ENCODE measurements at places on chromosomes 5 and 9.
A peak's percentile ranks its signal among the peaks of the same experiment; 100 is the strongest.

DNA sequence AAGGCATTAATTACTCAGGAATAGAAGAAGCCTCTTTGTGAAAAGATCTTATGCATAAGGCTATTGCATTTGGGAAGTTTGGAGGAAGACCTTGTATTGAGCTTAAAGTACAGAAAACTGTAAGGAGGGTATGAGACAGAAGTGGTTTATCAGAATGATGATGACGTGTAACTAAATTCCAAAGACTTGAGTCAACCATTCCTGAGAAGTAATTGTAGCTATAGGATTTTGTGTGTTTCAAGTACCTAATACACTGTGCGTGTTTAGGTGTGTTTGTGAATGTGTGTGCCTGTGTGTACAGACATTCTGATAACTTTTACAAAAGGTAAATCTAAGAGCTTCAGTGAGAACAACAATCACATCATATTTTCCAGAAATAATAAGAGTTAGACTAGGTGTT lies 46.5 kb upstream of the IRX2 start:
- no peak for DNase-seq

- no peak for DNase-seq
These were observed 176.9 kb downstream of the RAB3C start for GRCh38 chr5:58759745-58760144.

DNA sequence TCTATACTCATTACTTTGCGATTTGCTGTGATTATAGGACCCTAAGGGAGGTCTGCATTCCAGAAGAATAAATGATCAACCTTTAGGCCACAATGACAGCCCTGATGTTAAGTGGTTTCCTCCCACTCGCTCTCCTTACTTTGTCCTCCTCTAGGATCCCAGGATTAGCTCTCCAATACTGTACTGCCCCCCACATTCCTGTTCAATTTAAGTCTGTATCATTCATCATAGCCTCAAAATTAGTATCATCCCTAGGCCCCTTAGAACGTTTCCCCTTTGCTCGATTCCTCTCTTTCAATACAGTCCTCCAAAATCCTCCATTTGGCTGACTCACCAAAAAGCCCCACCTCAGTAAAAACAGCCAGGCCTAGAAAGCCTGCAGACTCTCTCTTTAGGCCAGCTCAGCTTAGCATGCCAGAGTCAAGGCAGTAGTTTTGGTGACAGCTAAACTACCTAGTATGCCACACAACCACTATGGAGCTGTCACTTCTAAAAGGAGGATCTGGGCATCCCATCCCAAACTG lies 24.4 kb downstream of the RNF145 start:
- DNase-seq, result no peak

- DNase-seq, result no peak
These were observed 2.9 kb upstream of the ERAP2 start for GRCh38 chr5:96873449-96873848.

- no peak for DNase-seq
These were observed 54.0 kb downstream of the BOD1 start for GRCh38 chr5:173562451-173562850.

- DNase-seq, result no peak
These were observed 53.7 kb downstream of the RGMB start for GRCh38 chr5:98827161-98827560.

- peak; percentile 60 for DNase-seq
These were observed at the start of the genes BRD9 and TRIP13 for GRCh38 chr5:892394-893136. Gene BRD9, minus strand, starts transcription at chr5:892801. Its CDS starts 144 bp downstream, at chr5:892657. Gene TRIP13, plus strand, starts transcription at chr5:892884. Its CDS starts 115 bp downstream, at chr5:892999.

DNA sequence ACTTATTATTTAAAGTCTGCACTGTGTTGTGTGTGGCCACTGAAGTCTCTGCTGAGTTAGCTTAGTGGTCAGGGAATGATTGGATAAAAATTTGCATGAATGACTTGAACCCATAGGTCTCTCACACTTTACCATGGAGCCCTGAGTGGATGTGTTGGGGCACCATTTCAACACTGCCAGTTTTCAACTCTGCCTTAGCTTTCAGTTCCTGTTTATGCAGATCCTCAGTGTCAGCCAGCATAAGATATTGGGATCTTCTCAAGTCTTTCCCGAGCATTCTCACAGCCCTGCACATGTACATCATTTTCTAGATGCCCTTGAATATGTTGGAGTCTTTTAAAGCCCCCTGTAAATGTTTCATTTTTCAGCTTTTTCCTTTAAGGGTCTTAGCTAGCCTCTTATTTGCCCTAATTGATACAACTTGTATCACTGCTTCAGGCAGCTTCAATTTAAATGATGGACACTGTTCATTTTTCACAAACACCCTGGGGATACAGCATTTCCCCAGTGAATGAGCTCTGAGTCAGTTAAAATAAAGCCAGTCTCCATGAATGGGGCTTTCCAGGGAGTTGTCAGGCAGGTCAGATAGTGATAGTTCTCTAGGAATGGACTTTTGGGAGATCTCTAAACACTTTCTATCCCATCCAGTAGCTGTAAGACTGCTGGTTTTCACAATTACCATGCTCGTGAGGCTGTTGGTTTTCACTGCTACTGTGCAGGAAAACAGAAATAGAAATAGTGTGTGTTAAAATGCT lies 211.9 kb upstream of the PAPPA start:
- DNase-seq, result no peak

DNA sequence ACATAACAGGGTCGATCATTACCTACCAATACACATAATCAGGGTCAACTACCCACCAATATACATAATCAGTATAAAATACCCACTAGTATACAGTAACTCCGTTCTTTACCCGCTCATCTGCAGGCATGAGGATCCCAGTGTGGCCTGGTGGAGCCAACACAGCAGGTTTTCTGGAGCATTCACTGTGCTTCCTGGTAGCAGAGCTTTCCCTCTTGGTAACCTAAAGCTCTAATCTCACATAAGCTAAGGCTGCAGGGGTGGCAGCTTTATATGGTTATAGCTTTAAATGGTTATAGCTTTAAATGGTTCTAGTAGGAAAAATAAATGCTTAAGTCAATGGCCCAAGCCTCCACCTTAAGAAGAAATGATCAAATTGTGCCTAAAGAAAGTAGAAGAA lies 11.9 kb downstream of the LCN1 start:
- DNase-seq, result no peak
